Activated T-helper 1 cell treated with anti-CD3 and anti-CD28 coated beads, Interleukin-2, amount 50 U/mL, for 16 hours (primary cell): ENCODE measurements at places on chromosomes 11 and 22.

DNA sequence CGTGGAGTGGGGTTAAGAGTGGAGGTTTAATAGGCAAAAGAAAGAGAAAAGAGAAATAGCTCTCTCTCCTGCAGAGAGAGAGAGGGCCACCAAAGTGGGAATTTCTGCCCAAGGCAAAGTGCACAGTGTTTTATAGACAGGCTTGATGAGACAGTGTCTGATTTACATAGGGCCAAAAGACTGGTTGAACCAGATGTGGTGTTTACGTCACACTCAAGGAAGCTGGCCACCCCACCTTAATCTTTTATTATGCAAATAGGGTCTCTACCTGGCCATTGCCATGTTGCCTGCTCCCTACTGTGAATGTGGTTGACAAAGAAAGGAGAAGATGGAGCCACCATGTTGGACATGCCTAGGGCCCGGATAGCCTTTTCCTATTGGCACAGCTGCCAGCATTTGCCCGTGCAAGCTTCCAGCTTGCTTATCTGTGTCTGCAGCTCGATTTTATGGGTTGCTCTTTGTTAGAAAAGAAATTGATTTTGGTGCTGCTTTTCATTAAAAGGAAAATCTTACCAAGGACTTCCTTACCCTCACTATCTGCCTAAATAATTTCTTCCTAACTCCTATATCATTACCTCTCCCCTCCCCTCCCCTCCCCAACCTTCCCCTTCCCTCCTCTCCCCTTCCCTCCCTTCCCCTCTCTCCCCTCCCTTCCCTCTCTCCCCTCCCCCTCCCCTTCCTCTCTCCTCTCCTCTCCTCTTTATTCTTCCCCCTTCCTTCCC is 436.0 kb downstream of the NELL1 start:
- DNase-seq: no peak

- DNase-seq: no peak
These were observed 45.3 kb downstream of the PPARA start for GRCh38 chr22:46195487-46196165.

GRCh38 chr11:80603472-80603871 is 1162.6 kb upstream of the TENM4 start:
- DNase-seq: no peak

DNA sequence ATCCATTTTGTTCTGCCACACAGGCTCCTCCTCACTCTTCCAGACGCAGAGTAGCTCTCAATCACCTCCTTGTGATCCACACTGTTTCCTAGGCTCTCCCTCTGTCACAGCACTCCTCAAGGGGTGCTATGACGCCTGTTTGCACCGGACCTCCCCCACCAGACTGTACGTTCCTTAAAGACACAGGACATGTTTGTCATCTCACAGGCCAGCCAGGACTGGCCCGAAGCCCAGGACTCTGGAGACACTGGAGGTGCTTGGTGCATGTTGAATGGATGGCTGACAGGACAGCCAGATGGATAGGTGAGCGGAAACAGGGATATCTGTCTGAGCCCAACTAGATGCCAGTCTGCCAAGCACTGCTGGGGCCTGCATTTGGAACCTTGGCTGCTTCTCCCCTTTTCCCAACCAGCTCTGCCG is 13.6 kb downstream of the PLA2G6 start:
- DNase-seq: no peak

- DNase-seq: no peak
These were observed 4.0 kb downstream of the JRKL start for GRCh38 chr11:96393753-96394348.

GRCh38 chr22:46587061-46587460 is 33.1 kb upstream of the GRAMD4 start:
- no peak for DNase-seq

- no peak for DNase-seq
These were observed 21.4 kb downstream of the KCNQ1 start for GRCh38 chr11:2466069-2466801.

DNA sequence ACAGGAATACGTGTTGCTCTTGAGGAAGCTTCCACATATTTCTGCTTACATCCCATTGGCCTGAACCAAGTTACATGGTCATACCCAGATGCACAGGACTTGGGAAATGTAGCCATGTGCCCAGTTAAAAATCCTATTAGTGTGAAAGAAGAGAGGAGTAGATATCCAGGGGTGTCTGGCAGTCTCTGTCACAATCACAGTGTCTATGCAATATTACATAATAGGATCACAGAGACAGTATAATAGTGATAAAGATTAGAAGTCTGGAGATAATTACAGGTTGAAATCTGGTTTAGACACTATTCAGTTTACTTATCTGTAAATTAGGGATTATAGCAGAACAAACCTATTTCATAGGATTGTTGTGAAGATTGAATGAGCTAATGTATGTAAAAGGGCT is 62.6 kb upstream of the SLC6A5 start:
- no peak for DNase-seq

- DNase-seq: no peak
These were observed 5.8 kb downstream of the IGF2 start for GRCh38 chr11:2133241-2134021.

GRCh38 chr11:128848815-128849455 is 18.2 kb downstream of the KCNJ1 start:
- peak; percentile 53 for DNase-seq

DNA sequence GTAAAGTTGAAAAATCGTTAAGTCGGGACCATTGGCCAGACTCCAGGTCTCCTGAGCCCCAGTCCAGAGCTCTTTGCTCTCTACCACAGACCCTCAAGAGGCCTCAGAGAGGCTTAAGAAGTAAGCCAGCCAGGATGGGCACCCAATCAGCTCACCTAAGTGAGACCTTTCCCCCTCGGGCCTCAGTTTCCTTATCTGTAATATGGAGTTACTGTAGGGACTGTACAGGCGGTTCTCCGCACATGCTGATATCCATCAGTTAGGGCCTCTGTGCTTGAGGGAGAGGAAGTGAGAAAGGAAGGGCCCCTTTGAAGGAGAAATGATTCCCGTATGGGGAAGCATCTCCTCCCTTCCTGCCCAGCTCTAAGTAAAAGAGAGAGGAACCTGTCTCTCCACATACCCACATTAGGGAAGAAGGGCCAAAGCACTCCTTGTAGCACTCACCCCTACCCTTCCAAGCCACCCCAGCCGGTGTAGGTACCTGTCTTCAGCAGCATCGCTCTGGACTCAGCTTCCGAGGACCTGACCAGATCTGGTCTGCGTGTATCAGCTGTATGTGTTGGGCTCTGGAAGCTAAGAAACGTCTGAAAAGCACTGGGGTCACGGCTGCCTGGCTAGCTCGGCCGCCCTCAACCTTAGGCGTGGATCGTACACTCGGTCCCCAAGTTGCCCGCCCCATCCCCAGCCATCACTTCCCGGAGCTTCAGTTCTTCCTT is 653 bp downstream of the NAGA start:
- DNase-seq: no peak

- DNase-seq: no peak
These were observed 13.9 kb downstream of the ATG16L2 start for GRCh38 chr11:72828081-72828567.

DNA sequence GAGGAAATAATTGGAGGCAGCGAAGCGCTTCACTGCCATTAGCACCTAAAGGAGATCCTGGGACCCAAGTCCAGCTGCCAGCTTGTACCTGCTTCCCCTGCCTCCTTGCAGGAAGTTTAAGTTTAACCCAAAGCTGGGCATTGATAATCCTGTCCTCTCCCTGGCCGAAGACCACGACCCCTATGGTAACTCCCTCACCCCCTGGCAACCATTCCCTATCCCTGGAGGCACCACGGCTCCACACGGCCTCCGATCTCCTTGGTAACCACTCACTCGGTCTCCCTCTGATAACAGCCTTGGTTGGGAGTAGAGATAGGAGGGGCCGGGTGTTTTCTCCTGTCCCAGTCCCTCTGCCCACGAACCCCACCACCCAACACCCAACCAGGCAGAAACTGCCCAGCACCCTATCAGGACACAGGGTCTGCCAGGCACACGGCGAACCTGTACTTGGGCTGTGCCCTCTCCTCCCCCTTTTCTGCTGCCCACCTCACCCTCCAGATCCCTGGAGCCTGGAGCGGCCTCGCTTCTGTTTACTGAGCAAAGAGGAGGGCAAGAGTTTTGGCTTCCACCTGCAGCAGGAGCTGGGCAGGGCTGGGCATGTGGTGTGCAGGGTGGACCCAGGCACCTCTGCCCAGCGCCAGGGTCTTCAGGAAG is 833 bp downstream of the NHERF4 start:
- DNase-seq: no peak

GRCh38 chr11:121841487-121842191 is 274.4 kb downstream of the BLID start:
- DNase-seq: no peak

GRCh38 chr11:32317643-32318042 is 117.7 kb downstream of the WT1 start:
- no peak for DNase-seq

- no peak for DNase-seq
These were observed 40.9 kb upstream of the ETS1 start for GRCh38 chr11:128628325-128628673.

GRCh38 chr11:8106679-8107078 is 25.7 kb downstream of the TUB start:
- no peak for DNase-seq

- no peak for DNase-seq
These were observed 4.0 kb downstream of the UCP2 start for GRCh38 chr11:73978576-73979086.

- DNase-seq: no peak
These were observed at the start of gene TPH1 for GRCh38 chr11:18046116-18046777. TPH1 (minus strand) TSS chr11:18046269; CDS start chr11:18040762, 5,507 bp downstream.

GRCh38 chr22:37842015-37842793 is 1.9 kb downstream of the ANKRD54 start:
- DNase-seq: no peak

- DNase-seq: no peak
These were observed 26.1 kb upstream of the SLC25A1 start for GRCh38 chr22:19204640-19205039.

GRCh38 chr11:28110821-28111200 is 2.6 kb downstream of the METTL15 start:
- DNase-seq: no peak

- DNase-seq: peak; percentile 38
These were observed 1.6 kb upstream of the BCR start for GRCh38 chr22:23178512-23179254.

- DNase-seq: no peak
These were observed 30.5 kb upstream of the OR10G7 start for GRCh38 chr11:124071623-124071948.

DNA sequence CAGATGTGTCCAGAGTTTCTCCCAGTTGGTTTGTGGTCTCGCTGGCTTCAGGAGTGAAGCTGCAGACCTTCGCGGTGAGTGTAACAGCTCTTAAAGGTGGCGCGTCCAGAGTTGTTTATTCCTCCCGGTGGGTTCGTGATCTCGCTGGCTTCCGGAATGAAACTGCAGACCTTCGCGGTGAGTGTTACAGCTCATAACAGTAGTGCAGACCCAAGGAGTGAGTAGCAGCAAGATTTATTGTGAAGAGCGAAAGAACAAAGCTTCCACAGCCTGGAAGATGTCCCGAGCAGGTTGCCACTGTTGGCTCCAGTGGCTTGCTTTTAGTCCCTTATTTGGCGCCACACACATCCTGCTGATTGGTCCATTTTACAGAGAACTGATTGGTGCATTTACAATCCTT is 1.8 kb upstream of the PGA3 start:
- no peak for DNase-seq

DNA sequence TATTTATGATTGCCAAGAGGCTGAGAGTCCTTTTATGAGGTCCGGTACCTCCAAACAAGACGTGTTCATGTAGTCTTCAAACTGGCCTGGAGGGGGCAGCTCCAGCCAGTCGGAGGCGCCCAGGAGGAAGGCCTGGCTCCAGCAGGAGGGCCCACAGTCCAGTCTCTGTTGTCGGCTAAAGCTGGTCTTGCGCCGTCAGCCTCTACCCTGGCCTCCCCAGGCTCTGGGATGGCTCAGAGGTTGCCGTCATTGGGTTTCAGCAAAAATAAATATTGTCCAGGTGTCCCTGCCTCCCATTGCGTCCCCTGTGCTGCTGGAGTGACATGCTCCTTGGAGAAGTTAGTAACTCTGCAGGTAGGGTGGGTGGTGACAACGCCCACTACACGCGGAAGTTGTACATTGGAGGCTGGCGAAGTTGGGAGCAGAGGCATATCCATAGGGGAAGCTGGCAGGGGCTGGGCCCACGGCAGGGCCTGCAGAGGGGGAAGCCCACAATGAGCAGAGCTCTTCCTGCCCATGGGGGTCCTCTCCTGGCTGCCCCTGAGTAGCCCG is 1.0 kb upstream of the SLC25A1 start:
- DNase-seq: no peak

- no peak for DNase-seq
These were observed 30.5 kb upstream of the GNB1L start for GRCh38 chr22:19884954-19885751.

DNA sequence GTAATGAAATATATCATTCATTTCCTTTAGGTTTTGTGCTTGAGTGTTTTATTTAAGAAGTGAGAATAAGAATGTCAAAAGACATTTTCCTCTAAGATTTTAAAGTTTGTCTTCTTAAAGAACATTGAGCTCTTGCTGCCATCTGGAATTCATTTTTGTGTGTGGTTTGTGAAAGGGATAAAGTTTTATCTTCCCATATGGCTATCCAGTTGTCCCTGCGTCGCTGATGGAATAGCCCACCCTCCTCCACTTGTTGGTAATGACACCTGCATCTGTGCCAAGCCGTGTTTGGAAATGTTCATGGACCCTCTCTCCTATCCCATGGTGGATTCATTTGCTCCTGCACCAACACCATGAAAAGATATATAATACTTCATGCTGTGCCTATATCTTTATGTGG is 901.5 kb downstream of the BRD1 start:
- no peak for DNase-seq

DNA sequence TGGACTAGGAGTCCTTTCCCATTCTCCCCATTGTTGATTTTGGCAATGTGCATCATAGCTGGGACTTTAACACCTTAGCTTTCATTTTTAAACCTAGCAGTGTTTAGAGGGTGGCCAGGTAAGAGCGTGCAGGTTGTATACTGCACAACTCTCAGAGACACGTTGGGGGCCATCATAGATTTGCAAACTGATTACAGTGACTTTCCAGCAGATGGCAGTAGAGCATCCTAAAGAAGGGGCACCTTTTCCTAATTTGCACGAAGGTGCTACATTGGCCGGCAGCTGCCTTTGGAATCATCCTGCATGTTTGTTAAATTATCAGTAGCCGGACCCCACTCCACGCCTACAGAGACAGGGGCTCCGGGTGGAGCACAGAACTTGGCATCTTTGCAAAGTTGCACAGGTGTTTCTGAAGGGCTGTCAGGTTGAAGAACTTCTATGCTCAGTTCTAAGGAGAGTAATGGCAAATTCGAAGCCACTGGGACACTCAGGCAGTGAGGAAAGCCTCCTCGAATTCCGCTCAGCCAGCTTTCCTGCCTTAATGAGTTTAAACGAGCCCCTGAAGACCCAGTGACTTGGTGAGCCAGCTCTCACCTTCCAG is 7.7 kb downstream of the LHFPL7 start:
- DNase-seq: no peak

- no peak for DNase-seq
These were observed 29.5 kb downstream of the SLC22A12 start for GRCh38 chr11:64620381-64620971.

DNA sequence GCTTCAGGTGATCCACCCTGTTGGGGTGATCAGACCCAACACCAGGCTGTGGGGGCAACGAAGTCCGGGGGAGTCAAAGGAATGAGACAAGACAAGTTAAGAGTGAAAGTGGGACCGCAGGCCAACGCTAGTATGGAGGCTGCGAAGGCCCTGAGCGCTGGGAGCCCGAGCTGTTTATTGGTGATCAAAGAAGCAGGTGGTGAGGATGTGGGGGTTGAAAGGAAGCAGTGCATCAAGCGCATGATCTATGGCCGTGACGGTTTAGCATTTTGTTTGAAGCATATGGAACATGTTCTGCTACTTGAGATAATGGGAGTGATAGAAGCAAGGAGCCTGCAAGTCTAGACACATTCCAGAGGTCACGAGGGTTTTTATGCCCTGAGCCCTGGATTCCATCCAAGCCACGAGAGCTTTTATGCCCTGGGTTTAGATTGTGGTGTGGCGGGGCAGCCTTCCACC is 49.5 kb downstream of the MCHR1 start:
- DNase-seq: peak; percentile 11
